C1 segment of cervical spinal cord (tissue), 14 donors: ENCODE measurements at places on chromosomes 7 and 10.

DNA sequence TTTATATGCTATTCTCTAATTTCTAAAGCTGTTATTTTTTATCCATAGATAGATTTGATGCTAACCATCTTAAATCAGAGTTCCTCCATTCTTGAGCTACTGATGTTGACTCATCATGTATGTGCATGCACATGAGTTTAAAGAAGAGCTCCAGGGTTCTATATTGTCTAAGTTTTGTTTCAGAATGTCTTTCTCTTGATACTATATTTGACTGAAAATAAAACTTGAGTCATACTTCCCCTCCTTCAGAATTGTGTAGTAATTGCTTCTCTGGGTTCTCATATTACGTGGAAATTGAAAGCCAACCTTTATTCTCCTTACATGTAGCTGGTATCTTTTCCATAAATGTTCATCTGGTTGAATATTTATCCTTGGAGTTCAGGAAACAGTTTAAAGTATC lies 89.4 kb downstream of the LRRTM3 start:
- DNase-seq: no peak

DNA sequence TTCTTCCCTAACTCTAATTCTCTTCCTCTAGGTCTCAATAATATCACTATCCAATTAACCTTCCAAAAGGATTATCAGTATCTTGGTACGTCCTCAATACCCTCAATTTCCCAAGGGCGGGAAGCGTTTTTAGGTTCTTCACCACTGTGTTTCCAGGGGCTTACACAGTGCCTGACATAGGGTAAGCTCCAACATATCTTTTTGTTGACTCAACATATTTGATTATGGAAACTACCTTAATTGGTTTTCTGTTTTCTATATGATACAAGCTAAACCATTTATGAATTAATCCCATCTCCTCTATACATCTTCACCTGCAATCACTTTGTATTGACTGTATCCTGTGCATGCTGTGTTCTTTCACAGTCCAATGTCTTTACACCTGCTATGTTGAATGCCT lies 987.3 kb downstream of the GRID1 start:
- DNase-seq: no peak

DNA sequence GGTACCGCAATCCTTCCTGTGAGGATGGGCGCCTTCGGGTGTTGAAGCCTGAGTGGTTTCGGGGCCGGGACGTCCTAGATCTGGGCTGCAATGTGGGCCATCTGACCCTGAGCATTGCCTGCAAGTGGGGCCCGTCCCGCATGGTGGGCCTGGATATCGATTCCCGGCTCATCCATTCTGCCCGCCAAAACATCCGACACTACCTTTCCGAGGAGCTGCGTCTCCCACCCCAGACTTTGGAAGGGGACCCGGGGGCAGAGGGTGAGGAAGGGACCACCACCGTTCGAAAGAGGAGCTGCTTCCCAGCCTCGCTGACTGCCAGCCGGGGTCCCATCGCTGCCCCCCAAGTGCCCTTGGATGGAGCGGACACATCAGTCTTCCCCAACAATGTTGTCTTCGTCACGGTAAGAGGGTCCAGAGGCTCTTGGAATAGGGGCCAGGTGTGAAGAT lies 1.7 kb downstream of the MEPCE start:
- DNase-seq: no peak

GRCh38 chr7:82210416-82211184 lies 233.0 kb downstream of the CACNA2D1 start:
- no peak for DNase-seq

- DNase-seq: no peak
Measured at GRCh38 chr7:91327346-91327745, 63.1 kb downstream of the FZD1 start.

DNA sequence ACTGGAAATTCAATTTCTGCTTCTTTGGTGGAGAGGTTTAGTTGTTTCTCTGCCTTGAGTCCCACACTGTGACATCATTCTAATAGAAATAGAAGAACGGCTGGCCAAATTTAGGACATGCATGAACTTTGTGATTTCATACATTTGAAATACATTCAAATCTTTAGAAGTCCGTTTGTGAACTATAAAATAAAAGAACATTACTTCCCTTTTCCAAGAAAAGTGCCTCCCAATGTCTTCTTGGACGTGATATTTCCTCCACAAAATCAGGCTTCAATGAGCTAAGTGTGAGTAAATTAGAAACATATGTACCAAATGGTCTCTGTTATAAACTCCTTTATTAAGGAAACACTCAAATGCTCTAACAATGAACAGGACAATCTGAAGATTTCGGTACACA lies 314.5 kb upstream of the AKR1E2 start:
- DNase-seq: no peak

- no peak for DNase-seq
Measured at GRCh38 chr7:11587814-11588213, 244.2 kb downstream of the THSD7A start.

- DNase-seq: no peak
Measured at GRCh38 chr7:2138146-2138765, 94.5 kb downstream of the MAD1L1 start.

DNA sequence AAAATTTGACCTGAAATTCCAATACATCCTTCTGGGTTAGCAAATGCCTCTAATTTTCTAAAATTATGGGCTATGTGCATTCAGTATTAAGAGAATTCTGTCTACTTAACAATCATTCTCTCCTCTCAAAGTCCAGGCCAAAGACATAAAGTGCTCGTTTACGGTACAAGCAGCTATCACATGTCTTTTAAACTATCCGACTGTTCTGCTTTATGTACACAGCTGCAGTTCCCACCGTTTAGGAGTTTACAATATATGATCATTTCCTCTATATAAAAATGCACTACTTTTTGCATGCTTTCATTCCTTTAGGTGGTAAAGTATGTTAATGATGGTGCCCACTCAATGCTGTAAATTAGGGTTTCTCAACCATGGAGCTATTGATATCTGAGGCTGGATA lies 34.0 kb downstream of the CDK6 start:
- no peak for DNase-seq

DNA sequence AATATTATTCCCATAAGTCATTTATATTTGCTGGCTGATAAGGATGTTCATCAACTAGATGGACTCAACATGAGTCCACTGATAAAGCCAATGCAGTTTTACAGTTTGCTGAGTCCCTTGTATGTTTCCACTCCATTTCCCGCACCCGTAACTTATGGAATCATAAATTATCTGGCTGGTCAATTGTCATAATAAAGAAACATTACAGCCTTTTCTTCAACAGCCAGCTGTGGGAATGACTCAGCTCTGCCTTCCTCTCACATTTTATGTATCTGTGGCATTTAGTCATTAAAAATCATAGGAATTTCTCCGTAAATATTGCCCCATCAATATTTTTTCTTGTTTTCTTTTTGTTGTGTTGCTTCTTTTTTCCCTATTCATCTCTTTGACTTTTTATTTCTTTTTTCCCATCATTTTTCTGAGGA lies 22.3 kb upstream of the TMEM26 start:
- no peak for DNase-seq

GRCh38 chr7:136657482-136657921 lies 210.9 kb upstream of the CHRM2 start:
- no peak for DNase-seq

DNA sequence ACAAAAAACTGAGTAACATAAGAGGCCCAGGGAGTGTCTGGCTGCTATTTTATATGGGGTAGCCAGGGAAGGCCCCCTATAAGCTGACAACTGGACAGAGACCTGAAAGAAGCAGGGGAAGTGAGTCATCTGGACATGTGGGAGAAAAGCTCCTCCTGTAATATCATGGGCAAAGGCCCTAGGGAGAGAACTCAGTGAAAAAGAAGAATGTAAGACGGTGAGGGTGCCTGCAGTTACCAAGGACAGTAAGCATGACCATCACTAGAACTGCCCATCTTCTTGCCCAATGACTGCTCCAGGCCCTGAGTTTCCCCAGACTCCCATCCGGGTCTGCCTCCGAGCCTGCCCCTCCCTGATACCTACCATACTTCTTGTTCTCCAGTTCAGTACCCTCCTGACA lies 2.3 kb downstream of the ELMO1 start:
- no peak for DNase-seq

GRCh38 chr10:99659868-99660366 lies 608 bp downstream of the ENTPD7 start:
- DNase-seq: no peak
